ENCODE measurements at places on chromosomes 11 and 22. TPM values are rescaled to one million over a fixed set of nuclear protein-coding genes. Genes with fewer than 3 reads are reported as not detected.

The UBQLN3 gene
- not detected for total RNA-seq

GRCh38 chr11:17734418-17734911, at the start of gene KCNC1:
TSS of gene KCNC1 (plus strand) at chr11:17734781. CDS start at chr11:17736003, 1,222 bp downstream.
- DNase-seq, result peak; percentile 39

DNA sequence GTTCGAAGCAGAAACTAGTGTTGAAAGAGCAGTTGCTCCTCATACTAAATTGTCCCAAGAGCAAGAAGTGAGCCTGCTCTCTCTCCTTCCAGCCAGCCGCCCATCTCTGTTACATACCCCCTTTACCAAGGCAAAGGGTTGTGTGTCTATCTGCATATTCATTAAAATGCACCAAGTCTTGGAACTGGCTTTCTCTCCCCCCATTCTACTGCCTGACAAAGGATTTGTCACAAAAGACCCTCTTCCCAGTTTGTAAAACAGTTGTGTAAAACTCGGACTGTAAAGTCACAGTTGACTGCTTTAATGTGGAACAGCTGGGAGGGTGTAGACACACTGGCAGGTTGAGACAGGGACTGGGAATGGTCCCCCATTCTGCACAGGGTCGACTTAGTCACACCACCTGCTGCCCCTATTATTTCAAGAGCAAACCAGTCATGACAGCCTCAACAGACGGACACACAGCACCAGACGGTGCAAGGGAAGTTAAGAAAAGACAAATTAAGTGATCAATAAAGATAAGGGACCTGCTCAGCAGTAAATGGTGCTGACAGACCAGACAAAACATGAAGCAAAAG, 60.0 kb upstream of the HTATIP2 start:
- no peak for DNase-seq

The PTPRJ gene
- total RNA-seq, result 11.8 TPM

The C11orf52 gene
- 1.5 TPM for total RNA-seq

The CECR2 gene
- total RNA-seq, result 6.6 TPM

DNA sequence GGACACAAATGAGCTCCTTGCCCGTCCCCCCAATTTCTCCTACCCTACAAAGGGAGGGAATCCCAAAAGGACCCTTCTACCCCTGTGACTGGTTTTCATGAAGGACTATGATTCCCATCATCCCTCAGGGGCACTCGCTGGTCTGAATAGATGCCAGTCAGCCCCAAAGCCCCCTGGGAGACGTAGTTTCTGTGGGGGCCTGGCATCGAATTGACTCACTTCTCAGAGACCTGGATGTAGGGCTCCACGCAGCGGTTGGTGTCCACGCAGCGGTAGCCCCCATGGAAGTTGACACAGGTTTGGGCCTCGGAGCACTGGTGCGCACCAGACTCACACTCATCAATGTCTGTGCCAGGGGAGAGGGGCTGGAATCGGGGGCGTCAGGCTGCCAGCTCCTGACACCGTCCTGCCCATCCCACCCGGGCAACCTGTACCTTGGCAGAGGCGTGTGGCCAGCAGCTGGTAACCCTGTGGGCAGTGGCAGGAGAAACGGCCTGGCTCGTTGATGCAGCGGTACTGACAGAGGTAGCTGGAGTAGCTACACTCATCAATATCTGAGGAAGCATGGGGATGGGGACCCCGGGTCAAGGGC, 4.4 kb downstream of the EFEMP2 start:
- DNase-seq, result peak; percentile 73

DNA sequence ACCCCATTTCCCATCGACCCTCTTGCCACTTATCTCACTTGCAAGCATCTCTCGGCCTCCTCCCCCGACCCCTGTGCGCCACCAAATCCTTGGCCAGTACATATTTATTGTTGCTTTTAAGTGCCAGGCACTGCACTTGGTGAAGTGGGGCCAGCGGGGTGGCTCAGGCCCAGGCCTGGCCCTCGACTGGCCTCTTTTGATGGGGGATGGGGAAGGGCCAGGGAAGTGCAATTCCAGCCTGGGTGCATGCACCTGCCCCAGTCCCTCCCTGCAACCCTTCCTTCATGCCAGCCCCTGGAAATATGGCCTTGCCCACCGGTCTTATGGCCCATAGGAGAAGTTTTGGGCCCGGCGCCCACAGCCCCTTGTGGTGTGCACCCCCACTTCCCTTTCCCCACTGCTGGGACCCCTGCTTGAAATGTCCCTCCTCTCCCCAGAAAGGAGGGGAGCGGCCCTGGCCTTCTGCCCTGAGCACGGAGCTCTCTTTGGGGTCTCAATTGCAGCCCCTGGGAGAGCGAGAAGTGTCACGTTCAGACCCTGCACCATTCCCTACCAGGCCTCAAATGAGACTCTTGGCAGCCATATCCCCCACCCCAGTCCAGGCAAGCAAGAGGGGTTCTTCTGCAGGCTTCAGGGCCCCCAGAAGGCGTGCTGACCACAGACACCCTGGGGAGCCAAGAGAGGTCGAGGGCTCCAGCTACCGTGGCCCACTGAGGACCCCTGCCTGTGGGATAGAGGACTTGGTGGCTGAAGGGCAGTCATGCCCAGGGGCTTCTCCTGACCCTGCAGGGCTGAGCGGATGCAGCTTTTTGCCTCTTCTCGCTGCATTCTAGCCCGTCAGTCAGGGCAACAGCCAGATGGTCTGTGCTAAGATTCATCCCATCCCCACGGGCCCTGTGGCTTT, 961 bp downstream of the SUSD2 start:
- DNase-seq, result no peak

The MPST gene
- total RNA-seq, result 66.6 TPM
